ENCODE measurements at places on chromosomes 5 and 9.

GRCh38 chr9:124004593-124004992 lies 7.0 kb upstream of the LHX2 start:
- peak; percentile 48 for DNase-seq

DNA sequence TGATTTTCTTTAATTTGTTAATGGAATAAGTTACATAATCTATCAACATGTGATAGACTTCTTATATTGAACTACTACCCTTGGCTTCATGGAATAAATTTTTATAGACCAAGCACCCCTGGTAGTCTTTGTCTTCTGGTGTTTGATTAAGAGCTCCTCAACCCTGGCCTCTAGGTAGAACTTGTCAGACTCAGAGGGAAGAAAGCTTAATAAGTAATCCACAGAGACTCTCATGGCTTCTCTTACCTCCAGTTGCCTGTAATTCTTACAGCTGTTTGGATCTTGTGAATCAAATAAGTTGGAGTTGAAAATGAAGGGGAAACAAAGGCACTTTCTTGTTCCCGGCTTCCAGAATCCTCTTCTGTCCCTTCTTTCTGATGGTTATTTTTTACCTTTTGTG lies 7.0 kb upstream of the GPR21 start:
- DNase-seq = no peak

- DNase-seq = no peak
Observed at GRCh38 chr5:97094579-97095317, 47.7 kb downstream of the LIX1 start.

- no peak for DNase-seq
Observed at GRCh38 chr5:176875783-176876505, 23.2 kb downstream of the HK3 start.

GRCh38 chr5:44891116-44891515 lies 82.4 kb downstream of the MRPS30 start:
- no peak for DNase-seq

DNA sequence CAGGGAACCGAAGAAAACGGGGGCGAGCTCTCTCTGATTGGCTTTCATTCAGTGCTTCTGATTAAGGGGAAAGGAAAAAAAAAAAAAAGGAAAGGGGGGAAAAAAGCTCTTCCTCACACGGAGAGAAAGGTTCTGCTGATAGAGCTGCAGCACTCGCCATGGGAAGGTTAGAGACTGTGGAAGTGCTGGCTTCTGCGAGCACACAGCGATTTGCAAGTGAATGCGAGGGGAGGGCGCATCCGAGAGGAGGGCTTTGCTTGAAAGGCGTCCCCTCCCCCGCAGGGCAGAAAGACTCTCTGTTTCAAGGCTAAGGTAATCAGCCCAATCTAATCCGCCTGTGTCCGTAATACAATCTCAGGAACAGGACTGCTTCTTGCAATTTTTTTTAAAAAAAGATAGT lies at the start of gene CDH10:
Gene CDH10 (minus strand): TSS at position 218 of the 400 bp plus-strand sequence. CDS start 51,488 bp downstream, outside the sequence.
- peak; percentile 73 for DNase-seq

GRCh38 chr5:75214928-75215327 lies 21.8 kb downstream of the ANKRD31 start:
- DNase-seq = no peak

- DNase-seq = no peak
Observed at GRCh38 chr5:127396490-127397155, 106.0 kb downstream of the MEGF10 start.

DNA sequence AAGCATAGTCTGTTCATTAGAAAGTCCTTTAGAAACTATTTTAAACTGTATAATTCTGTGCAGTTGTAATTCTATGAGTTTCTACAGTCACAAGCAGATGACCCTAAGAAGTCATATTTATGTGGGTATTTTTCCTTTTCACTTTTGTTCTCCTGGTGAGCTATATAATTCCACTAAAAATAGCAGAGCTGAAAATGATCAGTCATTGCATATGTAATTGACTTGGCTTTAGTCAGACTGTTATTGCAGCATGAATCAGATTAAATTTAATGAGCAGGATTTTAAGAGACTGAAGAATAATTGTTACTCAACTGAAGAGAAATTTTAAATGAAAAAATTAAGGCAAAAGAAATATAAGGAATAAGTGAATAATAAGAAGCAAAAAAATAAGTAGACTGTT lies 108.5 kb downstream of the MTREX start:
- no peak for DNase-seq

- no peak for DNase-seq
Observed at GRCh38 chr5:111167551-111167950, 56.6 kb upstream of the CAMK4 start.

- no peak for DNase-seq
Observed at GRCh38 chr5:76273206-76273885, 129.7 kb upstream of the IQGAP2 start.

DNA sequence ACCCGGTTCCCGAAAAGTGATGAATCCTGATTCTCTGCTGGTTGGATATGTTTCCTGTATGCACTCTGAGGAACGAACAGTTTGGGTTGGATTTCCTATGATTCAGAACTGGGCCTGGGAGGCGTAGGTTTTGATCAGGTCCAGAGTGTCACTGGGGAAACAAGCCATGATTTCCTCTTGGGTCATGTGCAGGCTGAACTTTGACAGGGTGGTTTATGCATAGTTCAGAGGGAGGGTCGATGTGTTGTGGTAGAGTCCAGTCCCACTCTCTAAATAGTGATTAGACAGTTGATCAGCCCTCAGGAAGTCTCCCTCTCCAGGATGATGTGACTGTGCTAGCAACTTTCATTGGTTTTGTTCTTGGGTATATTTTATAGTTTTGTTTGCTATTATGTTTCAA lies 17.4 kb downstream of the ATG10 start:
- no peak for DNase-seq

GRCh38 chr5:92979716-92980115 lies 601.3 kb downstream of the NR2F1-AS1 start:
- no peak for DNase-seq

- DNase-seq = no peak
Observed at GRCh38 chr5:126948011-126948355, 82.4 kb downstream of the MARCHF3 start.

DNA sequence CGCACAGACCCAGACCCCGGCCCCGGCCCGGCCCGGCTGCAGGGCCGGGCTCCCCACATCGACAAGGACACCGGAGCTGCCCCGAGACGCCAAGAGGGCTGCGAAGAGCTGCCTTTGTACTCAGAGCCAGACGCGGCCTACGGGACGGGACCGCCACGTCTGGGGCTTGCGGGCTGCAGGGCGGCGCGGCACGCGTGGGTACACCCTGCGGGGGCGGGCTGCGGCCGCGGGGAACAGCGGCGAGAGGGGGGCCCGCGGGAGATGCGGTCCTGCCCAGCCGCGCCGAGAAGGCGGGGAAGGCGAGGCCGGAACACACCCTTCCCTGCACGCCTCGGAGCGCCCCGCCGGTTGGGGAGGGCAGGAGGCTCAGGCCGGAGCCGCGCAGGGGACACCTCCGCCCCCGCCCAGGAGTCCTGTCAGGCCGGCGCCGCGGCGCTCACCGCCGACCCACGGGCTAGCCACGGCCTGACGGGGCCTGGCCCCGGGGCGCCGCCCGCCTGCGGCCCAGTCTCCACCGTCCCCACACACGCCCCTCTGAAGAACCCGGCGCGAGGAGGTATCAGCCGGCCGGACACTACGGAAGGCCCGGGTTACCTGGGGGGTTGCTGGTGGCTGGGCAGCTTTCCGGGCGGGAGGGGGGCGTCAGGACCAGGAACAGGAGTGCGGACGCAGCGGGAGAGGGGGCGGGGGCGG lies 478 bp downstream of the RAB14 start:
- no peak for DNase-seq

DNA sequence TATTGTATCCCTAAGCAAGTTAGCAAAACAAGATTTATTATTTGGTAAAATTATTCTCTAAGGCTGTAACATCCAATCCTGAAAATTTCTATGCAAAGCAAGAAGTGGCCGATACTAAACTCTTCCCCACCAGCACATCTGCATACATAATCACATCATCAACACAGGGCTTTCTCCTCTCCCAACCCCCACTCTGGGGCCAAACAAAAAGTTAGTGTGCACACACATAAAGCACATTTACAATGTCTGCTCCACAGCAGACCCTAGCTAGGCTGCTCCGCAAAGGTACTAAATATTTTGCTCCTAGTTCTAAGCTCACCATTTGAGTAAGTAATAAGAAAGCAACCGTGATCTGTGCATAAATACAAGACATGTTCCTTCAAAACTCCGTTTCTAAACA lies 3.6 kb downstream of the RNF130 start:
- no peak for DNase-seq

DNA sequence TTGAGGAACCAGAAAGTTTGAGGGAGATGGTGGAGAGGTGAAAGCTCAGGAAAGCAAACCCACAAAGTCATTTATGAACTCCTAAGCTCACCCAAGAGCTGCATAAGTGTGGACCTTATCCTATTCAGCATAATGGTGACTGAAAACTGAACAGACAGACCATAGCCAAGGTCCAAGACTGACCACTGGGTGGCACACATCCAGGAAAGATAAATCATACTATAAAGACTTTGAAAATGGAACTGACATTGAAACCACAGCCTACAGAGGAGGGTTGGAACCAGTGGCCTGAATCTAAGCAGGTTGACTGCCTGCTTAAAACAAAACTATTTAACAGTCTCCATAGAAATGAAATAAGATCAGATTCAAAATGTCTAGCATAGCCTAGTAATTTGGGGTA lies 121.0 kb upstream of the RGS7BP start:
- no peak for DNase-seq

DNA sequence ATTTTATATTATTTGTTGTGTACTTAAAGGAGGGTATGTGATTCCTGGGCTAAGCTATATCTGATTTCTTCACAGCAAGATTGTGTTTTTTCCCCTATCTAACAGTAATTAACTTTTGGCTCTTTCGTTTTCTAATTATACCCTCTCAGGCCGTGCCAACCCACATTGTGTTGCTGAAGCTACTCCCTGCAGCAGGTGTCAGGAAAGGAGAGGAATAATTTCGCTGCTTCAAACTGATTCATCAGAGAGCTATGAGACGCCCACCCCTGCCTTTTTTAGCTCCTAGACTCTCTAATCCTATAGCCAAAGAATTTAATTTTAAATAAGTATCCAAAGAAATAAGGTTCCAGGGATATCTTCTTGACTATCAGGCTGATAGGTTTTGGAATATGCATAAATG lies 3.8 kb downstream of the CAVIN4 start:
- DNase-seq = no peak

GRCh38 chr5:126808521-126808988 lies 31.6 kb downstream of the LMNB1 start:
- no peak for DNase-seq

DNA sequence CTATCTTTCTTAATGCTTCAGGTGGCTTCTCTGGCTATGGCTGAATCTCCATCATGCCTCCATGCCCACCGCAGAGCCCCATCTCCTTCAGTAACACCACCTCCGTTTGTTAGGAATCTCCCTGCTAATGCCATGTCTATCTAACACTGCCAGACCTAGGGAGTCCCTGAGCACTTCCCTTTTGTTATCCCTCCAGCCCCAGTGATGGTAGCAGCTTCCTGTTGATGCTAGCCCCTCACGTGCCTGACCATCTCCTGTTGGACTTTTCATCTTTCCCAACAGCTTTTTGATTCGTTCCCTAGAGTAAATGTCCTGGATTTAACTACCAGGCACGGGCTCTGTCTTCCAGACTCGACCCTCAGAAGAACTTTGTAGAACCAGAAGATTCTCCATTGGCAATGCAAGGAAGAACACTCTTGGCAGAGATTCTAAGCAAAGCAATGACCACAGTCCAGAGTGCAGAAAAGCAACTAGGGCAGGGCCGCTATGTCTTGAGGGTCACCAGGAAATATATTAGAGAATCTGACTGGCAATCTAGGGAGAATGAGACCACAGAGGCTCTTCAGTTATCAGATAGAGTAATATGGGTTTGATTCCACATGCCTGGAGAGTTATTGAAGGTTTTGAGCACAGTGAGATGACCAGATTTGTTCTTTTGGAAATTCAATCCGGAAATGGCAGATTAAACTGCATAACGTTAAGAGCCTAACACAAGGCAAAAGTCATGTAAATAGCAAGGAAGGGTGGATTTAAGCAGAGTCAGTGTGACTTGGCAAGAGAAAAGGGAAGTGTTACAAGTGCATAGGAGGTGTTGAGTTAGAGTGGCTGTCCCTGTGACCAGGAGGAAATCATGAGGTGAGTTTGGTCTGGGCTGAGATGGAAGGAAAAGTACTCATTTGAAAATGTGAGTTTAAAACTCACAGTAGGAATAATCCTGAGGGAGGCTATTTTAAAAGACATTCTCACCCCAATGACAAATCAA lies 555.2 kb downstream of the ACTL7B start:
- DNase-seq = no peak

GRCh38 chr9:2247340-2247739 lies 232.2 kb downstream of the SMARCA2 start:
- no peak for DNase-seq

- DNase-seq = no peak
Observed at GRCh38 chr5:139869042-139869790, 73.6 kb downstream of the PSD2 start.

DNA sequence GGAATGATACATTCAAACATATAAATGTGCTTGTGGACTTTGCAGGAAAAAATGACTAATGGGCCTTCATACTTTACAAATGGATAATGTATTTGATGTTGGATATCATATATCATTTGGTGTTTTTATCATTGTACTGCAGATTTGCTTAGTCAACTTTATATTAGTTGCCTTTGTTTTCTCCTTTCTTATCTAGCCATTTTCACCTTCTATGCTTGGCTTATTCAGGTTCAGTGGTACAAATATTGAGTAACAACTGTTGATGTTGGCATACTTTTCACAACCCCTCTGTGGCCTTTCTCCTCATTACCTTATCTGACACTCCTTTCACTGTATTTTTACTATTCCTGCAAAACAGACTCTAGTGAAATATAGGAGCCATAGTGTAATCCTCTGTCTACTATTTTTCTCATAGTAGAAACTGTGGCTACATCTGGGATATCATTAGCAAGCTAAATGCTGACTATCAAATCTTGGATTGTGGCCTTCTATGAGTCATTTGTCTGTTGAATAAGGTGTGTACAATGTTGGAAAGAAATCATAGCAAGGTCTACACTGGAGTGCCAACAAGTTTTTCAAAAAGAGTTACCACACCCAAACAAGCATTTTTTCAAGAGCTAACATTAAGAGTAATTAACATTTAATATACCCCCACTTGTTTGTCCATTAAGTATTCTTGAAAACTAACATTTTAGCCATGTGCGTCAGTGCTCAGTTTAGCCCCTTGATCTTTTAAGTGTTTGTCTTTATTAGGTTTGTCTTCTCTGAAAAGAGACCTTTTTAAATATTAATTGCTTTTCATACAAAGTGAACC lies 330.1 kb downstream of the ADGRV1 start:
- no peak for DNase-seq

DNA sequence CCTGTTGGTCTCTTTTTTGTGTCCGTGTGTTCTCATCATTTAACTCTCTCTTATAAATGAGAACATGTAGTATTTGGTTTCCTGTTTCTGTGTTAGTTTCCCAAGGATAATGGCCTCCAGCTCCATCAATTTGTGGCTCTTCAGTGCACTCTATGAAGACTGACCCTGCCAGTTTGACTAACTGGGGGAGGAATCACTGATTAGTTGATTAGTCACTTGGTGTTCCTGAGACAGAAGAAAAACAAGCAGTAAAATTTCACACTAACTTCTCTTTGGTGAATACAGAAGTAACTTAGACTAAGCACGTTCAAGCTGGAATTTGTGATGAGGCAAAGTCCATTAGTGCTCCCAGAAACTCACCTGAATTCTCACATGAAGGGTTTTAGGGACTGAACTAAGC lies 495.8 kb upstream of the RORB start:
- DNase-seq = no peak
